Left colon (tissue), 2 donors: ENCODE measurements at places on chromosomes 3 and 15. TPM values are rescaled to one million over a fixed set of nuclear protein-coding genes. Genes with fewer than 3 reads are reported as not detected.

DNA sequence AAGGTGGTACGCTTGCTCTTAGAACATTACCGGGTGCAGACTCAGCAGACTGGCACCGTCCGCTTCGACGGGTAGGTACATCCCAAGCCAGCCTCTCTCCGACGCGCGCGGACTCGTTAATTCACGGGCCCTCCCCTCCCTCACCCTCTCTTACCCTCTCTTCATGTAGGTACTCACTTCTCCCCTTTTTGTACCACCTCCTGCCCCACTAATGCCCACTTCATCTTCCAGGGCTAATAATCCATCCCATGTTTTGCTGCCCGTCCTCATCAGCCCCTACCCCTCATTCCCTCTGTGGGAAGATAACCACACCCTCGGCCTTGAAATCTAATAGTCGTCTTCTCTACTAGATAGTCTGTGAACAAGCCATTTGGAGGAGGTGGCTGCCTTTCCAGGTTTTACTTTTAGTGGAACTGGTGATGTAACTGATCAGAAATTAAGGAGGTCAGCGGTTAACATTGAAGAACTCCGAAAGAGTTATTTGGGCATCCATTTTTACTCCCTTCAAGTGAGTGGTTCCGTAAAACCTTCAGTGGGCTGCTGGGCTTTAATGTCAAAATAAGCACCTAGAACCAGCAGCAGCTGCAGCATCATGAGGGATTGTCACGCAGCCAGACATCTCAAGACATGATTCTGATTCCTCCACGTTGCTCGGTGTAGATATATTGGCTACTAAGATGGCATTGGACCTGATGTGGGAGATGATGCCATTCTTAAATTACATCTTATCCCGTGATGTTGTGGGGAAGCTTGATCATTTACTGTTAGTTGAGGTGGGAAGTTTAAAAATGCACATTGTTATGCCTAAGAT, 1.3 kb downstream of the FEM1B start:
- DNase-seq, result peak; percentile 37

MORC1 gene
- total RNA-seq, result not detected

DNA sequence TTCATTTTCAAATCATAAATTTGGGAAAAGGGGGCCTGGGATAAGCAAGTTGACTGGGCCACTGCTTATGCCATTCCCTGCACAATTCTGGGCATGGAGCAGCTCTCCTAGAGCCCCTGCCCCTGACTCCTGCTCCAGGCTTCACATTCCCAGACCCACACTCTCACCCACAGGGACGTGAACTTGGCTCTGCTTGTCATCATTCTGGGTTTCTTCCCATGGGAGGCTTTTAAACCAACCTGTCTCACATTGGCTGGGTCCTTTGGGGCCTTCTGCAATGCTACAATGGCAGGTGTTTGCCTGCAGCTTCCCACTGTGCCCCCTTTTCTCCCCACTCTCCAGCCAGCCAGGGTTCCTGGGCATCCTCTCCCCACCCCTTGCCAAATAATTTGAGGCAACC, 49.1 kb downstream of the CYP19A1 start:
- no peak for DNase-seq

POLR2H gene
- total RNA-seq, result 96.7 TPM

- no peak for DNase-seq
Measured at GRCh38 chr3:45684327-45684892, 4.8 kb upstream of the SACM1L start.

GRCh38 chr3:43779850-43780249, 89.1 kb downstream of the ABHD5 start:
- DNase-seq, result no peak
